ENCODE measurements at places on chromosomes 4 and X.

DNA sequence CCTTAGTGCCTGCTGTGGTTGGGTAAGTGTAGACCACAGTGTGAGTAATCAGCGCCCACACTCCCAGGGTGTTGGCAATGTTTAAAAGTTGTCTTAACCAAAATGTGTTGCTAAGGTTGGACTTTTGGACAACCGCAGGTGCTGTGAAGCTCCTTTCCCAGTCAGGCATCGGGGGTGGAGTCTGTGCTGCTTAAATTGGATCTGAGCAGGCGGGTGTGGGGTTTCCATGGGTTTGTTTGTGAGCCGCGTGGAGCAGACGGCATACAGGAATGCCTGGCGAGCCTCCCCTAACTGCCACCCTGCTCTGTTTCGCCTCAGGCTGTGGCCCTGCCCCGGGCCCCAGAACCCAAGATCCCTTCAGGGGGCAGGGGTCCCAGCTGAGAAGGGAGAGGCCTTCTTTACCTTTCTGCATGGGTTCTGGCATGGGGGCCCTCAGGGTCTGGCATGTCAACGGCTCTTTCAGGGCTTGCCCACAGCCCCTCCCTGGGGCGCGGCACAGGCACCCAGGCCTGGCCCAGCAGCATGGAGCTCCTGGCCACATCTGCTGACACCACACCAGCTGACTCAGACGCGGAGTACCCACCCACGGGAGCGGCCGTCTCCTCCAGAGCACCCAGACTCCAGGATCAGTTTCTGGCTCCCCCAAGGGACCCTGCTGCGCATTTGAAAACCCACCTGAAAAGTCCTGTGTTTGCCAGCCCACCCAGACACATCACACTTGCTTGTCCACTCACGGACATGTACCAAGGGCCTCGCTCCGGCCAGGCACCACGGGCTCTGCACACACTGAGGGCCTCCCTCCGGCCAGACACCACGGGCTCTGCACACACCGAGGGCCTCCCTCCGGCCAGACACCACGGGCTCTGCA lies 5.1 kb upstream of the SPON2 start:
- no peak for DNase-seq

- DNase-seq, result no peak
These were observed 233.9 kb downstream of the RPA4 start for GRCh38 chrX:97117572-97117971.

DNA sequence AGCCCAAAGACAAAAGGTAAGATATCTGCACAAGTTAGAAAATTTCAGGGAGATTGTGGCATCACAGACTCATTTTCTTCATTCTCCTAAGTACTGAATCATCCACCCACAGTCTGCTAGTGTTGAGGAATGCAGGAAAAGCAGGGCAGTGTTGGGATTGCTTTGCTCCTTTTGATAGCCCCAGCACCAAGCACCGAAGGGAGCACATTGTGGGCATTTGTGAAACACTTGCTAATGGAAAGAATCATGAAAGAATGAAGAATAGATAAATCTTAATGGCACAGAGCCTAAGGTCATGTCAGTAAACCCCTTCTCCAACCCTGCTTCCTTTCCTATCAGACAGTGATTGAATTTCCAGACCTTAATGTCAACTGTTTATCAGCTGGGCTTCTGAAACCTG lies 103.1 kb upstream of the GPRIN3 start:
- no peak for DNase-seq

- no peak for DNase-seq
These were observed 221.2 kb upstream of the MID1 start for GRCh38 chrX:10841579-10841978.

DNA sequence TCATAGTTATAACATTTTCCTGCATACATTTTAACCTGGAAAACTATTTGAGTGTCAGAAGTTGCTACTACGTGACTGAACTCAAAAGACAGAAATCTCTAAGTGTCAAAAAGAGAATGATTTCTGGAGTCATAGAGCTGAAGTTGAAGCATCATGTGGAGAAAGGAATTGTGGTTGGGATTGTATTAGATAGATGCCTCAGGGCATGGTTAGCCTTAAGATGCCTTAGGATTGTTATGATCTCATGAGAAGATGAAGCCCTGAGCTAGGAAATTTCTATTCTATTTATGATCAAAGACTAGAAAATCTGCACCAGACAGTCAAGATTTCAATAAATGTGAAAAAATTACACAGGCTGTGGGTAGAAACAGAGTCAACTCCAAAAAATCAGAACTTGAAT lies 20.2 kb downstream of the EPGN start:
- DNase-seq, result no peak
